ENCODE measurements at places on chromosomes 1 and 21. TPM values are rescaled to one million over a fixed set of nuclear protein-coding genes. Genes with fewer than 3 reads are reported as not detected.

The TMEM51 gene
- 3.2 TPM for total RNA-seq

The ZSWIM5 gene
- total RNA-seq, result 23.6 TPM

The FABP3 gene
- total RNA-seq, result 148 TPM

The STIL gene
- 5.4 TPM for total RNA-seq

The PRR9 gene
- not detected for total RNA-seq

The DISP3 gene
- 179 TPM for total RNA-seq

The IGSF3 gene
- total RNA-seq, result 110 TPM

The ADORA1 gene
- 1.2 TPM for total RNA-seq

The LCE1E gene
- not detected for total RNA-seq

The AQP10 gene
- total RNA-seq, result not detected

The ABCA4 gene
- 0.61 TPM for total RNA-seq

The PGLYRP3 gene
- total RNA-seq, result not detected

The TSPAN2 gene
- 11.2 TPM for total RNA-seq

The NES gene
- total RNA-seq, result 375 TPM

The RHBDL2 gene
- total RNA-seq, result not detected

The SERPINC1 gene
- total RNA-seq, result not detected

Measured in glutamatergic neuron (in vitro differentiated cells).